ENCODE measurements at places on chromosomes 6 and 20. TPM values are rescaled to one million over a fixed set of nuclear protein-coding genes. Genes with fewer than 3 reads are reported as not detected.
A peak's percentile ranks its signal among the peaks of the same experiment; 100 is the strongest.

Gene LHFPL5
- not detected for total RNA-seq

- no peaks in the 10 kb centered on the region for H3K36me3 ChIP-seq
- no peak overlapping the region for H3K4me3 ChIP-seq
- DNase-seq, result no peak
These were observed 26.5 kb upstream of the MAFB start for GRCh38 chr20:40715491-40715890.

GRCh38 chr6:2764610-2765165 lies 505 bp upstream of the WRNIP1 start:
- H3K27ac ChIP-seq, result peak overlapping the region; percentile 94
- H3K4me1 ChIP-seq, result no peaks in the 10 kb centered on the region
- peak overlapping the region; percentile 55 for H3K4me3 ChIP-seq
- H3K27me3 ChIP-seq, result no peaks in the 10 kb centered on the region

DNA sequence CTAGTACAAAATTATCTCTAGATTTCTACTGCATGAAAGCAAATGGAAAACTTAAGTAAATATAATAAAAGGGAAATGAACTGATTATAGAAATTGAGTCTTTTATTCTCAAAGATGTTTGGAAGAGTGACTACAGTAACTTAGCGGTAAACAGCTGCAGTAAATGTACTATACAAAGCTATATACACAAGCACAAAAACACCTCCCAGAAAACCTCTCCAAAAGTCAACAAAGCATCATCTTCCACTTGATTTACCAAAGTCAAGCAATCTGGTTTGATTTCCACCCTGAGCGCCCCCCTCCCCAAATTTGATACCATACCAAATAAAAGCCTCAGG lies 142.1 kb upstream of the SHLD1 start:
- peak overlapping the region; percentile 54 for H3K27ac ChIP-seq
- H3K27me3 ChIP-seq, result no peaks in the 10 kb centered on the region

DNA sequence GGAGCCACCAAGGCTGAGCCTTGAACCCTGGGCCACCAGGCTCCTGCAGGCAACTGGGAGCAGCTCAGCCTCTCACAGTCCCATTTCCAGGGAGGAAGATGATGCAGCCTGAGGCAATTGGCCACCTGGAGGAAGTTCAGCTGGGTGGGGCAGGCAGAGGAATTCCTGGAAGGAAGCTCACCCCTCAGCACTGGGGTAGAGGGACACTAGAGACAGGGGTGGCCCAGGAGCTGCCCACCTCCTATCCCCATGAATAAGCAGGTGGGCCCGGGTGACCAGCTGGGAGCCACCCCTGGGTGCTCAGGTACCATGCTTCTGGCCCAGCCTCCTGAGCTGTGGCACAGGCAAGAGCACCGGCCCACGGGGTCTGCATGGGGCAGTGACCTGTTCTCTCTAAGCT lies 3.6 kb upstream of the HSPA12B start:
- DNase-seq, result peak; percentile 30
- H3K36me3 ChIP-seq, result no peaks in the 10 kb centered on the region
- no peak overlapping the region for H3K4me3 ChIP-seq
- H3K27ac ChIP-seq, result no peak overlapping the region

Gene SNRPB
- 533 TPM for total RNA-seq

Gene LAMA5
- 1,050 TPM for total RNA-seq

Gene PTCRA
- total RNA-seq, result not detected

GRCh38 chr6:53159558-53159957 lies 10.9 kb upstream of the GCM1 start:
- no peak overlapping the region for H3K27ac ChIP-seq
- DNase-seq, result peak; percentile 52

DNA sequence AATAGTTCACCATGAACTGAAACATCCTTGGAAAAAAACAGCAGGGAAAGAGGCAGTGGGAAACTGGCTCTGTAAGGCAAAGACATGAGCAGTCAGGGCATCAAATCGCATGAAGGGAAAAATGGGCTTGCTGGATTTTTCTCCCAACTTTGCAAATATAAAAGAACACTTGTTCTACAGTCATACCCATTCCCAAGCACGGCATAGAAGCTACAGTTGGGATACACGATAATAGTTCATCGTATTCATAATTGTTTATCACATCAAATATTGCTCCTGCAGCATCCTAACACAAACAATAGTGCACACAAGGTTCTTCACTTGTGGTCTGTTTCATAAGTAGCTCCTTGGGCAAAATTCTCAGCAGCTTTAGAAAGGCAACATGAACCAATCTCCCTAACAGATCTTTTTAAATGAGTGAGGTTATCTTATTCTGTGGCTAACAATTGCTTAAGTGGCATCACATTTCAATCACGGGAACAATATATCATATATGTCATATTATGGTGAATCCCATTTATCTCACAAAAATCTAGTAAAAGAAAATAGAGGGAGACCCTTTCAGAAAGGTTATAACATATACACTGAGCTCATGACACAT lies 243.9 kb downstream of the PKHD1 start:
- DNase-seq, result no peak
- H3K4me1 ChIP-seq, result no peaks in the 10 kb centered on the region

Gene ZSCAN23
- not detected for total RNA-seq

Gene TTK
- 37.4 TPM for total RNA-seq

GRCh38 chr6:27111743-27112142 lies 135.8 kb upstream of the PRSS16 start:
- H3K4me1 ChIP-seq, result no peaks in the 10 kb centered on the region
- no peak overlapping the region for H3K4me3 ChIP-seq

DNA sequence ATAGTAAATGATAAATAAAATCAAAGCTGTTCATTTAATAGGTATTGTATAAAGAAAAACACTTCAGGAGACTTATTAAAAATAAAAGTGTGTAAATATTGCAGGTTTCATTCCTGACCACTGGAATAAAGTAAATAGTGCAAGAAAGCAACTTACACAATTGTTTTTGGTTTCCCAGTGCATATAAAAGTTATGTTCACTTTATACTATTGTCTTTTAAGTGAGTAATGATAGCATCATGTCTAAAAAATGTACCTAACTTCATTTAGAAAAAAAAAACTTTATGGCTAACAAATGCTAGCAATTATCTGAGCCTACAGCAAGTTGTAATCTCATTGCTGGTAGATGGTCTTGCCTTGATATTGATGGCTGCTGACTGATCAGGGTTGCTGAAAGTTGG lies 726.6 kb upstream of the POU3F2 start:
- H3K27ac ChIP-seq, result no peak overlapping the region
- H3K4me1 ChIP-seq, result no peaks in the 10 kb centered on the region
- no peak overlapping the region for H3K4me3 ChIP-seq
- H3K27me3 ChIP-seq, result no peaks in the 10 kb centered on the region
- H3K36me3 ChIP-seq, result no peaks in the 10 kb centered on the region

- peak; percentile 62 for DNase-seq
- no peak overlapping the region for H3K27ac ChIP-seq
- H3K4me1 ChIP-seq, result peaks cover 12% of the 10 kb centered on the region
- peak overlapping the region; percentile 32 for H3K4me3 ChIP-seq
- H3K36me3 ChIP-seq, result no peaks in the 10 kb centered on the region
These were observed 129.4 kb downstream of the TRIM27 start for GRCh38 chr6:28794175-28795002.

DNA sequence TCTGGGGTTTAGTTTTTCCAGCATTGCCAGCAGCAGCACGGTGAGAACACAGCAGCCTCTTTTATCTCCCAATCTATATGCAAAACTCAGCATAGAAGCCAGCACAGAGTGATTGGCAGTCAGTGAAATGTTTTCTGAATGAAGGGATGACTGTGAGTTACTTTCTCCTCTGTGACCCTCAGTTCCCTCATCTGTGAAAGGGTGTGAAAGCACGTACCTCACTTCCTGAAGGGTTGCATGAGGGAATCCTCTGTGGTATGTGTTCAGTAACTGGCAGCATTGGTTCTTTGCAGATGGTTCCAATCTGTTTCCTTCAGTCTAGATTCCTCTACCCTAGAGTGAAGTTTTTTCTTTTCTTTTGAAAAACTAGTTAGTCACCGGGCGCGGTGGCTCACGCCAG lies 40.0 kb downstream of the EFCAB8 start:
- no peak overlapping the region for H3K4me3 ChIP-seq
- H3K27me3 ChIP-seq, result no peaks in the 10 kb centered on the region
- no peak for DNase-seq
- no peaks in the 10 kb centered on the region for H3K4me1 ChIP-seq
- H3K27ac ChIP-seq, result no peak overlapping the region

Gene EYS
- not detected for total RNA-seq

- no peaks in the 10 kb centered on the region for H3K36me3 ChIP-seq
- no peak for DNase-seq
- no peaks in the 10 kb centered on the region for H3K4me1 ChIP-seq
- no peaks in the 10 kb centered on the region for H3K27me3 ChIP-seq
- H3K4me3 ChIP-seq, result no peak overlapping the region
These were observed 289.7 kb downstream of the UBE3D start for GRCh38 chr6:82775981-82776380.

GRCh38 chr6:169827290-169827717 lies 75.9 kb downstream of the ERMARD start:
- peaks cover 28% of the 10 kb centered on the region for H3K4me1 ChIP-seq
- no peaks in the 10 kb centered on the region for H3K36me3 ChIP-seq
- DNase-seq, result no peak
- H3K27me3 ChIP-seq, result no peaks in the 10 kb centered on the region

DNA sequence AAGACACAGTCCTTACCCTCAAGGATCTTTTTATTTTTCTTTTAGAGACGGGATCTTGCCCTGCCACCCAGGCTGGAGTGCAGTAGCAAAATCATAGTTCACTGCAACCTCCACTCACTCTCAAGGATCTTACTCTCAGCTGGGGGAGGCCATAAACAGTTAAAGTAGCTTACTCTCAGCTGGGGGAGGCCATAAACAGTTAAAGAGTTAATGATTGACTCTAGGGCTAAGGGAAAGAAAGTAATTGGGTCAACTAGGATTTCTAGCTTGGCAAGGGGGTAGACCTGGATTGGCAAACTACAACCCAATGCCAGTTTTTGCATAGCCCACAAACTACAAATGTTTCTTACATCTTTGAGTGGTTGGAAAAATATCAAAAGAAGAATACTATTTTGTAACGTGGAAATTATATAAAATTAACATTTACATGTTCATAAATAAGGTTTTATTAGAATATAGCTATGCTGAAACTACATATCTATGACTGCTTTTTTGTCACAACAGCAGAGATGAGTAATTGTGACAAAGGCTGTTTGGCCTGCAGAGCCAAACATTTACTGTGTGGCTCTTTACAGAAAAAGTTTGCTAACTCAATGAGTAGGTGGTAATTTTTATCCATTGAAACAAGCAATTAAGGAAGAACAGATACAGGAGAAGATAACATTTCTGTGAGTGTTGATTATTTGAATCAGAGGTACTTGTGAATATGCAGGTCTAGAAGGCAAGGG lies 46.4 kb downstream of the PTPRA start:
- H3K4me3 ChIP-seq, result no peak overlapping the region
- peaks cover 24% of the 10 kb centered on the region for H3K4me1 ChIP-seq
- DNase-seq, result peak; percentile 20
- H3K27ac ChIP-seq, result no peak overlapping the region

GRCh38 chr6:139037490-139037889 lies 8.9 kb downstream of the ABRACL start:
- no peak for DNase-seq
- no peak overlapping the region for H3K4me3 ChIP-seq
- no peak overlapping the region for H3K27ac ChIP-seq
- no peaks in the 10 kb centered on the region for H3K36me3 ChIP-seq
- no peaks in the 10 kb centered on the region for H3K4me1 ChIP-seq

Gene BMP5
- total RNA-seq, result 0.49 TPM

Gene IL17F
- total RNA-seq, result not detected

GRCh38 chr6:122930252-122931180 lies 65.5 kb upstream of the CLVS2 start:
- no peak for DNase-seq
- H3K4me1 ChIP-seq, result no peaks in the 10 kb centered on the region
- no peaks in the 10 kb centered on the region for H3K36me3 ChIP-seq
- H3K27me3 ChIP-seq, result no peaks in the 10 kb centered on the region
